ENCODE measurements at places on chromosomes 13 and 19.

DNA sequence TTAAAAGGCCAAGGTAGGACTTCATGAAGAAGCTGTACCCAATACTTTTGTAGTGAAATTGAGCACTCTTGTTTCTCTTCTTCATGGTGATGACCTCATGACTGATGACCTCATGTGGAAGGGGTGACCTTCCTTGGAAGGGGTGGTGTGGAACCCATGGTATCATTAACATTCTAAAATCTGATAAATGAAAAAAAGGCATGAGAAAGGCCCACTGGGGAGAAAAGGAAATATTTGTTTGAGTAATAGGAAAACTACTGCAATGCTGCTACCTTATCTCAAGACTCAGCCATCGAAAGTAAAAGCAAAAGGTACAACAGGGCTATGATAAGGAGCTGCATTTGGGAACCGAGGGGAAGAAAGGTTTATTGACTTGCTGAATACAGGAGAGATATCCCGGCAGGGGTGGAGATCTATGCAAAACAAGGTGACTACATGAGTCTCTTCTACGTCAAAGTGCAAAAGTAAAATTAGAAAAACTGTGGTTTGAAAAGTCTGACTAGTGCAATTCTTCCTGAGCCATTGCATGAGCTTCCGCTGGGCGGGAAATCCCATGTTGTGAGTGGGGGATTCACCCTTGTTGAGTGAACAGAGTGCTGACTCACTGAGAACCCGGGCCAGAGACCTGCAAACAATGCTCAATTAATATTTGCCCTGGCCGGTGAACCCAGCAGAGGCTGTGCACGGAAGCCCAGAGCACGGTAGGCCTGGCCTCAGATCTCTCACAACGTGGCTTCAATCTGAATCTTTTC, 138.9 kb upstream of the RFC3 start:
- peak; percentile 6 for DNase-seq

- no peak for DNase-seq
These were observed 1.8 kb downstream of the INSR start for GRCh38 chr19:7292352-7292949.

- no peak for DNase-seq
These were observed 26.5 kb upstream of the LSM14A start for GRCh38 chr19:34145741-34146202.

- no peak for DNase-seq
These were observed 8.2 kb upstream of the PCDH9 start for GRCh38 chr13:67238277-67238859.

- DNase-seq: no peak
These were observed 30.0 kb downstream of the FLT1 start for GRCh38 chr13:28464861-28465460.

DNA sequence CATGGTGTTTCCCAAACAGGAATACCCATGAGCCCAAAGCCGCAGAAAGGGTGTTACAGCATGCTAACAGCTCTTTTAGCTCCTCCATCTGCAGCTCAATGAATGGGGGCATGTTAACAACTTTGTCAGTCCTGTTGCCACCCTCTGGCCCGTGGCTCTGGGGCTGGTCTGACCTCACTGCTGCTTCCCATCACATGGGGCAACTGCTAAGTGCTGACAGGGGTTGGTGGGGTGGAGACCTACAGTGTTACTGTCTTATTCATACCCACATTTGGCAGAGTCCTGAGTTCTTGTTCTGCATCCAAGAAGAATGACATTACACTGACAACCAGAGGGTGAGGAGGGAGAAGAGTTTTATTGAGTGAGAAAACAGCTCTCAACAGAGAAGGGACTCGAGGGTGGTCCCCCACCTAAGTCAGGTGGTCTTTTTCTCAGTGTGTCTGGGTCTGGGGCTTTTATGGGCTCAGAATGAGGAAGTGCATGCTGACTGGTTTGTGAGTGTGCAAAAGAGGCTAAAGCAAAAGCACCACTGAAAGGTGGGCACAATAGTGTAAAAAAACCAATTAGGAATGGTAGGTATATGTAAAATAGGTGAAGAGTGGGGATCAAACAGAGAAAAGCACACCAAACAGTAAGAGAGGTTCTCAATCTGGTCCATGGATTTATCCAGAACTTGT, 1952.0 kb upstream of the PCDH20 start:
- DNase-seq: no peak

DNA sequence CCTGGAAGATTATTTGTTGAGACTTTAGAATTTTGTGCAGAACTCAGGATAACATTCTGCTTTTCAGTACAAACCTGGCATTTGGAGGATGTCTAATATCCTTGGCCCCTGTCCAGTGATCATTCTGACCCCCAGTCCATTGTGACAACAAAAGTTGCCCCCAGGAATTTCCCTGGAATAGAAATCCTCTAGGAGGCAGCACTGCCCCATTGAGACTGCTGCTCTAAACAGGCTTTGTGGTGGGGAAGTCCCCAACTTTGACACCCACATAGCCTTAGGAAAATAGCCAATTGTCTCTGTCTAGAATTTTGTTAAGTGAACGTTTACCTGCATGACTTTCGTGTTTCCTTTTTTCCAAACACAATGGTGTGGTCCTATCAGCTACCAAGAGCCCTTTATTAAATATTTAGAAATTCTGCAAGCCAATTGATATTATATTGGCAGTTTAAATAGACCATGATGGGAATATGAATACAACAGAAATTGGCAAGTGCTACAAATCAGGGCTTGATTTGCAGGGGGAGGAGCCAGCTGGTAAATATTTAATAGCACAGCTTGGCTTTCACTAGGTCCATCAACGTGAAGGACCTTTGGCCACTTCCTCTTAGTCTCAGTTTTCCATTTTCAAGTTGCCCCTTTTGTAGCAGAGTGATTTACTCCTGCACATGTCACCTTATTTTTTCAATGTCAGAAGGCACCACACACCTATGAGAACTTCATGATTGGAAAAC, 451.7 kb downstream of the EFNB2 start:
- no peak for DNase-seq

DNA sequence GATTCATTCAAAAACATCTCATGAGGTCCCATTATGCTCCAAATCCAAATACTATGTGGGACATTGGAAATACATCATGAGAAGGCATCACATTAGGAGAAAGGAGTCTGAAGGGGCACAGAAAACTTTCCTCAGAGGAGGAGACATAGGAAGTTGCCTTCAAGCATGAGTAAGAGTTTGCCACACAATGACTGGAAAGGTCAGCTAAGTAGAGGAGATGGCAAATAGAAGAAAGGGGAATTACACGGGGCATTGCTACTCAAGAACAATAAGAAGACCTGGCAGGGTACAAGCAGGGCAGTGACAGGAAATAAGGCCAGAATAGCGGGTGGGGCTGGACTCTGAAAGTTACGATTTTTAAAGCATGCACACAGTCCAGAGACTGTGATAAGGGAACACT, 231.6 kb downstream of the SPRY2 start:
- DNase-seq: no peak

DNA sequence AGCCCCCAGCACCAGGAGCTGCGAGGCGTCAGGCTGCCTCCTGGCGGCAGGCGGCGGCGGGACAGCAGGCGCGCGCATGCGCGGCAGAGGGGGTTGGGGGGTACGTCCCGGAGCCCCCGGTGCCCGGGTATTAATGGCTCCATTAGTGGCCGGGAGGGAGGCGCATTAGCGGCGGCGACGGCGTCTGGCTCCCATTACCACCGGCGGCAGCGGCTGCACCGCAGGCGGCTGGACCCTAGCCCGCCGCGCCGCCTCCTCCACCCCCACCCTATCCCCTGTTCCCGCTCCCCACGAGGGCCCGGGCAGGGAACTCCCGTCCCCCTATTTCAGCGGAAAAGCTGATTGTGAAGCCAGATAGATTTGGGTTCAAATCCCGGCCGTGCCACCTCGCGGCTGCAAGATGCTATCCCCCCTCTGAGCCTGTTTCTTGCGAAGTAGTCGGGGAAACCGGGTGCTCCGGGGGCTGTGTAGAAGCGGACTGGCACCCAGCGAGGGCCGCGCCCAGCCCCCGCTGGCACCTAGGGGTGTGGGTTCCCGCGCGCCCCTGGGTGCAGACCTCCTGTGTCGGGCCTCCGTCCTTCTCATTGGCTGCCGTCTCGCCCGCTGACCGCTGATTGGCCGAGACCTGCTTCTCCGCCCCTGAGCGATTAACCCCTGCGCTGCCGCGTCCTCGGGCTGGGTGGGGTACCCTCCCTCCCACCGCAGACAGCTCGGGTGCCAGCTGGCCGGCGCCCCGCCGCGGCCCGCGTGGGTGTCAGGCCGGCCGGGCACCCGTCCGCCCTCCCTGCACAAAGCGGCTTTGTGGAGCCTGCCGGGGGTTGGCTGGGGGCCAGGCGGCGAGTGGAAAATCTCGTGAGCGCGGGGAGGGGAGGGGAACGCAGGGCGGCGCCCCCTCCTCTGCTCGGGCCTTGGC, 11.1 kb downstream of the CIC start:
- peak; percentile 87 for DNase-seq

GRCh38 chr13:69857183-69857821, 250.3 kb upstream of the ATXN8OS start:
- no peak for DNase-seq

DNA sequence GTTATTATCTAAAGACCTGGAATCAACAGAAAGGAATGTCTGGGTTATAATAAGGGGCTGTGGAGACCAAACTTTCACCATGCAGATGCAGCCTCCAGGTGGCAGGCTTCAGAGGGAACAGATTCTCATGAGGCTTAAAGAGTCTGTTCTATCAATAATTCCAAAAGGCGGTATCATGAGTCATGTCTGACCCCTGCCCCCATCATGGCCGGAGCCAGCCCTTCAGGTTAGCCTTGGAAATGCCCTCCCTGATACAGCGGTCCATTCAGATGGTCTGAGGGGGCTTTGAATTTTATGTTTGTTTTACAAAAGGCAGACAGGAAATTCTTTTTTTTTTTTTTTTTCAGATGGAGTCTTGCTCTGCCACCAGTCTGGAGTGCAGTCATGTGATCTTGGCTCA, 21.7 kb upstream of the LAMP1 start:
- no peak for DNase-seq

DNA sequence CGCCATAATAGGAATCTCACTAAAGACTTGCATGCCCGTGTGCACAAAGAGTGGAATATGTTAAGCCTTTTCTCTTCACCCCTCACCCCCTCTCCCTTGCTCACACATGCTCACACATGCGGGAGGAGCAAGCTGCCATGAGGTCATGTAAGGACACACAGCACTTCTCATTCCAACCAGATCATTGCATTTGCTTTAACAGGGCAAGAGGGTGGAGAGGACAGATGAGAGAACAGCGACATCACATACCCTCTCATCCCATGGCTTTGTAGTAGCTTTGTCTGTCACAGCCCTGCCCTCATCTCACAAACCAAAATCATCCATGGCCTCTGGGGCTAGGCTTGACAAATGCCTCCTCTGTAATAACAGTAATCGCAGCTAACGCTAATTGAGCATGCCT, 145.6 kb upstream of the FRY start:
- DNase-seq: no peak

- DNase-seq: no peak
These were observed 13.6 kb downstream of the LATS2 start for GRCh38 chr13:21047591-21048282.

DNA sequence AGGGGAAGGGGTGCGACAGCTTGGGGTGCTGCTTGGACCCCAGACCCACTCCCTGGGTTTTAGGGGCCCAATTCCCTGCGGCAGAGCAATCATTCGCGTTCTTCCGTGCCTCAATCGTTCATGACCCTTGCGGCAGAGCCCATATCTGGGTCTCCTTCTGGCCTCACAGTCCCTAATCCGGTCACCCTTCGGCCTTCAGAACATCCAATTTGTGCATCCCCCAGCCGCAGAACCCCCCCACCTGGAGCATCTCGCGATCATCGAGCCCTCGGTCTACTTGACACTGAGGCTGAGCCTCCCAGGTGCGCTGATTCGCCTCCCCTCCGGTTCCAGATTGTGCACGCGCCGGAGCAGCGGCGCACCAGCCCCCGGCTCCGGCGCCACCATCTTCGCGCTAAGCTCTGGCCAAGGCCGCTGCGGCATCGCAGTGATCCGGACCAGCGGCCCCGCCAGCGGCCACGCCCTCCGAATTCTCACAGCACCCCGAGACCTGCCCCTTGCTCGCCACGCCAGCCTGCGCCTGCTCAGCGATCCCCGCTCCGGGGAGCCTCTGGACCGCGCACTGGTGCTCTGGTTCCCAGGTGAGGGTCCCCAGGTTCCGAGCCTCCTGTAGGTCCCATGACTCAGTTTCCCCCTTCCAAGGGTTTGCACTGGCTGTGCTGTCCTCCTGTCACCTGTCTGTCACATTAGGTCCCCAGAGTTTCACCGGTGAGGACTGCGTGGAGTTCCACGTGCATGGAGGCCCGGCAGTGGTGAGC, 501 bp downstream of the GTPBP3 start:
- no peak for DNase-seq

DNA sequence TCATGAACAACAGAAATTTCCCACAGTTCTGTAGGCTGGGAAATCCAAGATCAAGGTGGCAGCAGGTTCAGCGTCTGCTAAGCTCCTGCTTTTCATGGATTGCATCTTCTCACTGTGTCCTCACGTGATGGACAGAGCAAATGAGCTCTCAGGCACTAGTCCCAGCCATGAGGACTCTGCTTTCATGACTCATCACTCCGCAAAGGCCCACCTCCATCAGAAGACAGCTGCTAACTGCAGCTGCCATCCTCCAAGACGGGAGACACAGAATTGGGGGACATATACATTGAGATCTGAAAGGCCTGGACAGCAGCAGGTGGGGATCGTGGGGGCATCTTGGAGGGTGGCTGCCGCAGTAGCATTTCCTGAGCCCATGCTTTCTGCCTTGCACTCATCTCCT, 44.4 kb upstream of the SPATA13 start:
- DNase-seq: no peak

- no peak for DNase-seq
These were observed 30.7 kb downstream of the HTR2A start for GRCh38 chr13:46866150-46866549.
